ENCODE measurements at places on chromosomes 3 and 15.

GRCh38 chr15:35626571-35627318 lies 80.8 kb upstream of the DPH6 start:
- DNase-seq = no peak

- peak; percentile 73 for DNase-seq
These were observed 28.3 kb downstream of the IDH3A start for GRCh38 chr15:78177447-78177873.

GRCh38 chr3:177931346-177931745 lies 604.9 kb upstream of the KCNMB2 start:
- DNase-seq = no peak

DNA sequence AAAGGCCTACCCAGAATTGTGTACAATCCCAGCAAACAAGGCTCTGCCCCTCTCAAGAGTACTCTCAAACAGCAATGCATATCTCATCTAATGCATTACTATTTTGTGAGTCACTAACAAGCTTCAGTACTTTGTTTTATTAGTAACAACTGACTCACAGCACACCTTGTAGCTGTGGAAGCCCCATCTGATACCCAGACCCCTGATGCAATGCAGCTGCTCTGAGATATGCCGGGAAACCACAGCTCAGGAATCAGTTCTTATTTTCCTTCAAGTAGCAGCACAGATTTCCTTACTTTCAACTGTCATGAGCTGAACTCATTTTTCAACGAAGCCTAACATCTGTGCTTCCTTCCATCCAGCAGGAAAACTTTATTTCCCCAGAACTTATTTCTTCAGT lies 37.8 kb downstream of the CCNL1 start:
- DNase-seq = no peak

DNA sequence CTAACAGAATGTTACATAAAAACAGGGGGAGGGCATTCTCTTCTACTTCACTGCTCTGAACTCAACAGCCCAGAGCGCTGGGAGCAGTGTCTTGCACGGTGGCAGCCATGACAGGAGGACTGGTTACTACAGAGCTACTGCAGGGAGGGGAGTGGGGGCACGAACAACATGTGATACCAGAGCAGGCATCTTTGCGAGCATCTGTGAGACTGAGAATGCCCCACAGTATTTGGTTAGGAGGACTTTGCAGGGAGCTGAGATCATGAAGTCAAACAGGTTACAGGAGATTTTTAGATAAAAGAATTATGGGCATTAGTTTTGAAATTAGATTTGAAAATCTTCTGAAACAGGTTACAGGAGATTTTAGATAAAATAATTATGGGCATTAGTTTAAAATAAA lies 58.8 kb upstream of the GOLGA8B start:
- DNase-seq = peak; percentile 11

- DNase-seq = no peak
These were observed 49.3 kb downstream of the CLDN18 start for GRCh38 chr3:138059261-138059660.

- no peak for DNase-seq
These were observed 77.0 kb downstream of the MAGI1 start for GRCh38 chr3:65961733-65962132.

DNA sequence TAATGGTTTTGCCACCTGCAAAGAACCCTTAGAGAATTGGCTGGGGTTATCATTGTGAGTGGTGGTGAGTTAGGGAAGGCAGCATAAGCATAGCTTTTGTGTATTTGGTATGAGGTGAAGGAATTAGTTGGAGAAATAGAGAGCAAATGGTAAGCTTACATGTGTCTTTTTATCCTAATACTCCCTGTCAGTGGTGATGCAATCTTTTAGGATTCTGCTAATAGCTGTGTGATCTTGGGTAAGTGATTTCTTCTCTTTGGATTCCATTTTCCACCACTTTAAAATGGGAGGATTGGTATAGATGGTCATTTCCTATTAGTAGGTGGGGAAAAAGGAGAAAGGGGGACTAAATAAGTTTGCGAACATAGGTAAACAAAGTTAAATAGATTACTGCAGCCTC lies 30.9 kb downstream of the PIAS1 start:
- DNase-seq = no peak

DNA sequence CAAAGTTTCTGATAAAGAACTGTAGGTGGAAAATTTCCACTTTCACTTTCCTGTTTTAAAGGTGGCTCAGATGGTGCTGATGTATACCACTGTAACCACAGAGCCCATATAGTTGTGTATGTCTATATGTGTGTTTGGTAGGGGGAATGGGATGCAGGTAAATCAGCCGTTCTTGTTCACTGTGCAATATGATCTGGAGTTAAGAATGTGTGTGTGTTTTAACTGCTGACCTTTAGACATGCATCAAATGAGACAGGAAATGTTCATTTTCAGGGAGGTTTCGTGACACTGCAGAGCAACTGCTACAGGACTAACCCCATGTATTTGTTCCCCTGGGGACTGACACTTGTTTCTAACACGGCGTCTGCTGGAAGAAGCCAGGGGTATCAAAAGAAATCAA lies 180.5 kb downstream of the TAFA4 start:
- no peak for DNase-seq

- no peak for DNase-seq
These were observed 17.6 kb downstream of the IFT80 start for GRCh38 chr3:160381470-160381869.

DNA sequence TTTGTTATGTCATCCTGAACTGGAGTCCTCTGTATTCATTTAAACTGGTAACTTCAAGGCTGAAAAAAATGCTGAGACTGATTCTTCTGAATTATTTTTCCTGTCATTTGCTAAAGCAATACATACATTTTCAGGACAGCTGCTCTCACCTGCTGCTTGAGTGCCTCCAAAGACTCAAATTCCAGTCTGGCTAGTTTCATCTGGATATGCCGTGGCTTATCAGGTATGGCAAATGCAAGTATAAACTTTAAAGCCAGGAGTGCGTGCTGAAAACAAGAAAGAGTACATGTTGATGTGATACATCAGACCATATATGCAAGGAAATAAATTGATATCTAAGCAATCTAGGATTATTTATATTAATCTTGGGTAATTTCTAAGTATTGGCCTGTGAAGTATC lies 146.1 kb downstream of the SNRK start:
- no peak for DNase-seq
